ENCODE measurements at places on chromosomes 6 and 20.

DNA sequence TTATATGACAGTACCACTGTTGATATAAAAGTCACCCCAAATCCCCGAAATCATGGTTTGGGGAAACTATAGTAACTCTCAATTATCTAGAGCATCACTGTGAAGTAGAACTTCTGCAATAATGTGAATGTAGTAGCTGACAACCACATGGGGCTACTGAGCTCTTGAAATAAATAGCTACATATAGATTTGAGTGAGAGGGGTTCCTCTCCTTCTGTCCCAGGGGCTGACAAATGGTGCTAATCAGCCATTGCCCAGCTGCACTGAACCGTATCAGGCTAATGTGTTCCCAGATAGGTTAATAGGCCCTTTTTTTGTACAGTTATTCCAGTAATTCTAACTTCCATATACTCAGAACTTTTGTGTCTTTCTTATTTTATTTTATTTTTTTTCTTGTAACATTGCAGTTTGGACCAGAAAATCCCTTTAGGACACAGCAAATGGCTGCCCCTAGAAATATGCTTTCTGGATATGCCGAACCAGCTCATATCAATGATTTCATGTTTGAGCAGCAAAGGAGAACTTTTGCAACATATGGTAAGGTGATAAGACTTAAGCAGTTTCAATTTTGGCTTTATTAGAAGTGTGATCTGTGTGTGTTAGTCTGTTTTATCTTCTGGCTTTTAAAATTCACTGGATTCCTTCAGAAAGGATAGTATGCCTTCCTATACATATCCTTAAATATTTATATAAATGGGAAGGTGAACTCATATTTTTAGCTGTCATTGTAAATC, 21.1 kb downstream of the CDC40 start:
- DNase-seq, result no peak

DNA sequence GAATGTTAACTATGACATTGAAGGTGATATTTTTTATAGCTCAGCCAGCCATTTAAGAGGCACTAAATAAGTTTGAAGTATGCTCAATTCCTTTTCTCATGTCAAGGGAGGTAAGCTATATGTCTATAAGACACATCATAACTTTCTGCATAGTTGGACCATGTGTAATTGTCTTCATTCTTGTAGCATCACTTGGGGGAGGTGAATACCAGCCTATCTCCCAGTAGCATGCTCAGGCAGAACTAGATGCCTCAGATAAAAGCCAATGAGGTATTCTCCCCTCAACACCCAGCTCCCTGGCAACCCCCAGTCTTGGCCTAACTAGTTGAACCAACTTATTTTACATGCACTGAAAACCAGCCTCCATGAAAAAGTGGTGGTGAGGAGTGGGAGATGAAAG, 158.3 kb upstream of the JAG1 start:
- no peak for DNase-seq

- no peak for DNase-seq
Measured at GRCh38 chr6:43665376-43665775, 20.5 kb downstream of the RSPH9 start.

DNA sequence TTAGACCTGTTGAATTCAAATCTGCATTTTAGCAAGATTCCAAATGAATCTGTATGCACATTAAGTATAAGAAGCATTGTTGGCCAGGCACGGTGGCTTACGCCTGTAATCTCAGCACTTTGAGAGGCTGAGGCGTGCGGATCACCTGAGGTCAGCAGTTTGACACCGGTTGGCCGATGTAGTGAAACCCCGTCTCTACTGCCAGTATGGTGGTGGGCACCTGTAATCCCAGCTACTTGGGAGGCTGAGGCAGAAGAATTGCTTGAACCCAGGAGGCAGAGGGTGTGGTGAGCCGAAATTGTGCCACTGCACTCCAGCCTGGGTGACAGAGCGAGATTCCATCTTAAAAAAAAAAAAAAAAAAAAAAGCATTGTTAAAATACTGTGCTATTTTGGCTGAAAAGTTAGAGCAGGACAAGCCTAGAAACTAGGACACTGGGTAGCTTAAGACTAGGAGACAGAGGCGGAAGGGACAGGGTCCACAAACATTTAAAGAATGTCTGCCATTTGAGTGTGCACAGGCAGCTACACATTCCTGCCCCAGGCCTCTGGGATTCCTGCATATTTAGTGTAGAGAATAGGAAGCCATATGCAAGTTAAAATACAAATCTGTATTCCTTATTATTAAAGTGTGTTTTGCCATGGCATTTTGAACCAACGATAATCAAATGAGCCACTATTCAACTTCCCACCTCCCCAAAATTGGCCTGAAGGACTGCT, 45.1 kb upstream of the EEF1A1 start:
- DNase-seq, result peak; percentile 91

GRCh38 chr20:13082378-13082777, 73.6 kb downstream of the SPTLC3 start:
- no peak for DNase-seq

DNA sequence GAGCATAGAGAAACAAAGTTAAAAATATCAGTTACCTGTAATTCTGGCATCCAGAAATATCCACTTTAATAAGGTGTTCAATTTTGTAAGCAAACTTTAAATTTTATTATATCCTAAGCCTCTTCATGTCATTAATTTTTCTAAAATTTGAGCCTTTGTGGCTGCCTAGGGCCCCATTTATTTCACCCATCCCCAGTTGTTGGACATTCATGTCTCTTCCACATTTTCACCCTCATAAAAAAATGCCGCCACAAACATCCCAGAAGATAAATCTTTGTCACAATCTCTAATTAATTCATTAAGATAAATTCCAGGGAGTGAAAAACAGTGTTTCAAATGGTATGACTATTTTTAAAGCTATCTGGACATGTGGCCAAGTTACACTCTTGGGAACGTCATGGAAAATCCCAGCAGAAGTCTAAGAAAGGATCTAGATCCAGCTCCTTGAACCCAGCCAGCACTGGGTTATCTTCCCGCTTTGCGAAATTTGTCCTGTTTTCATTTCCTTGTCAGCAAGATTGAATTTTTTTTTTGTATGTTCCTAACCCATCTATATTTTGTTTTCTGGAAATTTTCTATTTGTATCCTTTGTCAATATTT, 97.2 kb downstream of the TMEM242 start:
- no peak for DNase-seq

DNA sequence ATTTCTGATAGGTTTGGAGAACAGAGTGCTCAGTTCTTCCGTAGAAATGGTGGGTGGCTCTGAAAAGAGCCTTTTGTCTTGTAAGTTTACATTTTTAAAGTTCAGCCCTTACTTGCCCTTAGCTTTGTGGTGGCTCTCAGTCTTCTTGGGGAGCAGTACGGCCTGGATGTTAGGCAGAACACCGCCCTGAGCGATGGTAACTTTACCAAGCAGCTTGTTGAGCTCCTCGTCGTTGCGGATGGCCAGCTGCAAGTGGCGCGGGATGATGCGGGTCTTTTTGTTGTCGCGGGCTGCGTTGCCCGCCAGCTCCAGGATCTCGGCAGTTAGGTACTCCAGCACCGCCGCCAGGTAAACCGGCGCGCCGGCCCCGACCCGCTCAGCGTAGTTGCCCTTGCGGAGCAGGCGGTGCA, 19.5 kb downstream of the OR2B2 start:
- no peak for DNase-seq

DNA sequence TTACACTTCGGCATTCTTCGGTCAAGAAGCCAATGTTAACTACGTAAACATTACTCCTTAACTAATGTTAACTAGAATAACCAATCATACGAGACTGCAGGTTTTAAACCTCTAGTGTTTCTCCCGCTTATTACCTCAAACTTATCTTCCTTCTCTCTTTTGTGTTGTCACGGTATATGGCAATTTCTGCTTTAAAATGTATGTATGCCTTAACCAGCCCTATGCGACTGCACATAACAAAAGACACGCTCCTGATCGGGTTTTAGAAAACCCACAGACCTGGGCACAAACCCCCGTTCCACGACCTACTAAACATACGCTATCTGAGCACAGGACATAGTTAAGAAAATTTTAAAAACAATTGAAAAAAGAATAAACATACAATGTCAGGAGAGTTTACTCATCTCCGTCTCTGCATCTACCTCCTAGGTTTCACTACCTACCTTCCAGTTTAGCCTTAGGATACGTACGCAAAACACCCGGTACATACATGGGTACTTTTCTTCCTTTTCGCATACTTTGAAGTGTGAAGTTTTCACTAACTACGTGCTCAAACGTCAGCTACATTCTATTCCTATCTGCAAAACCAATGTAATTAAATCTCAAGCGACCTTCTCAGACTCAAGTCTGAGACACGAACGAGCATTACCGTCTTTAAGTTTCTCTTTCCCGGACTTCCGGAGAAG, 1.1 kb downstream of the CD164 start:
- no peak for DNase-seq

GRCh38 chr6:90297867-90298381, 1.3 kb upstream of the BACH2 start:
- no peak for DNase-seq

DNA sequence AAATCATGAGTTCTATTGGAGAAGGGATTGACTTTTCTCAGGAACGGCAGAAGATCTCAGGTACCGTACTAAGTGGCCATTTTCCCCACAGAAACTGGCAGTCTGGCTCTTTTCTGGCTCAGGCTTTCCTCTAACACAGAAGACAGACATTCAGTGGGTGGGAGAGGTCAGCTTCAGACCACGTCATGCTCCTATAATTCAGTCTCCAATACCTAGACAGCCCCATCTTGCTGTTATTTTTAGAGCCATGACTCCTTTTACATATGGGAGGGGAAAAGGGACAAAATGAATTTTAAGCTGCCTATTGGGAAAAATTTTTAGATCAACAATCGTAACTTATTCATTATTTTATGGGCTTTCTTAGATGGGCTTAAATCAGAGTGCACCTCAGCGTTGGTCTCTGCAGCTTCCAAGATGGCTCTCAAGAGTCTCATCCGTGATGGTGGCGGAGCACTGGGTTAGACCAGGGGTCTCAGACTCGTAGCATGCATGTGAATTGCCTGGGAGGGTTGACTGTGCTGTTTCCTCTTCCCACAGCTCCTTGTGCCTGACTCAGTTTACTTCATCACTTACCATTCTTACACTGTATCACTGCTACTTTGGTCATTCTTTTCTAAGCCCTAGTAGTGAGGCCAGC, 86.9 kb downstream of the TCP11 start:
- DNase-seq, result no peak

GRCh38 chr6:16762550-16763477, 1.6 kb upstream of the ATXN1 start:
- no peak for DNase-seq

DNA sequence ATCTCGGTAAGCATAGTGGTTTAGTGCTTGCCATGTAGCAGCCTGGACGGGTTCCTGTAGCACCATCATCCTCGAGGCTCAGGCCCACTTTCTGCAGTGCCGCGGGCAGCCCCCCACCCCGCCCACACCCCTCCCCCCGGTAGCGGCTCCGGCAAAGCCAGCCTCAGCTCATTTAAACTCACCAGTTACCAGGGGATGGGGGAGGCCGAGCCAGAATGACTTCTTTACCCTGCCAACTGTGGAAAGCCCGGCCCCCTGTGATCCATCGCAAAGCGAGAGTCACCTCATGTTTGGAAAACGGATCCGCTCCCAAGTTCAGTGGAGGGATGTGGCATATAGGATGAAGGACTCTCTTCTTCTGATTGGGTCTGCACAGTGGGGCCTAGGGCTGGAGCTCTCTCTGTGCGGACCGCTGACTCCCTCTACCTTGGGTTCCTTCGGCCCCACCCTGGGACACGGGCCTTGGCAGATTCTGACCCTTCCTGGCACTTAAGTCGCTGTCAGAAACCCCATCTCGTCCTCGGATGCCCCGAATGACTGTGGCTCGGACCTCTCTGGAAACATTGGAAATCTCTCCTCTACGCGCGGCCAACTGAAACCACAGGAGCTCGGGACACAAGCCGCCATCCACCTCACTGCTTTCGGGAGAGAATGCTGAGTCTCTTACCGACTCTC, 337.8 kb upstream of the DEFB115 start:
- DNase-seq, result no peak

- DNase-seq, result no peak
Measured at GRCh38 chr20:63429992-63430391, 42.5 kb downstream of the KCNQ2 start.

- DNase-seq, result no peak
Measured at GRCh38 chr6:95365454-95365853, 211.9 kb upstream of the MANEA start.

- DNase-seq, result no peak
Measured at GRCh38 chr6:53861518-53861917, 66.7 kb downstream of the LRRC1 start.

DNA sequence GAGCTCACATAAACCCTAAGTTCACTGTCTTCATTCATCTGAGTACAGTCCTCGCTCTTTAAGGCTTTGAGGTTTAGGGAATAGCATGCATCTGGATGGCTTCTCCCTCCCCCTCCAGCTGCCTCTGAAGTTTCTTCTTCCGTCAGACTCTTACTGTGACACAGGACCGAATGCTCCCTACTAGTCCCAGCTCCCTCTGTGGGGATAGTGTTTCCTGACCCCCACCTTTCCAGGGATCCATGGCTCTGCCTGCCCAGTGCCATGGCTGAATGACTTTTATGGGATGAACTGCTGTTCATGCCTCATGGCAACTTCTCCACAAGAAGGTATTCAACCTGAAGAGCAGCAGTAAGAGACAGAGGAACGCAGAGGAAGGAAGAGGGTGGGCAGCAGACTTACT, 79.8 kb upstream of the EMILIN3 start:
- DNase-seq, result no peak

All from iPS DF 19.7 (cell line).